Left forelimb (tissue), 1 donor: ENCODE measurements at places on chromosomes 7 and 10.

GRCh38 chr10:107215681-107216080, 51.2 kb upstream of the SORCS1 start:
- DNase-seq: no peak

- DNase-seq: no peak
These were observed 603.1 kb upstream of the MGMT start for GRCh38 chr10:128863823-128864405.

DNA sequence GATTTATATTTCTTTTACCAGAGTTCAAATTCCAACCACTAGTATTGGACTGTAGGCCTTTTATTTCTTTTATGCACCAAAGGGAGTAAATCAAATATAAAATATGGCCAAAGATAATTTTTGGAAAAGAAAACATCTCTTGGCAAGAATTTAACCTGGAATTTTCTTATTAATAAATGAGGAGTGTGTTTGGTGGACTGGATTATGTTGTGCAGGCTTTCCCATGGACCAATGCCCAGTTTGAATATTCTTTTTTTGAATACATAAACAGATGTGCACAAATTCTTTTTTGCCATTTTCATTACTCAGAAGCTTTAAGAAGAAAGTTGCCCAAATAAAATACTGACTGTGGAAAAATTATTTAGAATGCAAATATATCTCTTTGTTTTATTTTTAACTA, 22.1 kb upstream of the PRKG1 start:
- no peak for DNase-seq

- DNase-seq: no peak
These were observed 24.2 kb upstream of the SEPTIN7 start for GRCh38 chr7:35776686-35777085.

- DNase-seq: no peak
These were observed 697.5 kb downstream of the INHBA start for GRCh38 chr7:41005374-41005901.

DNA sequence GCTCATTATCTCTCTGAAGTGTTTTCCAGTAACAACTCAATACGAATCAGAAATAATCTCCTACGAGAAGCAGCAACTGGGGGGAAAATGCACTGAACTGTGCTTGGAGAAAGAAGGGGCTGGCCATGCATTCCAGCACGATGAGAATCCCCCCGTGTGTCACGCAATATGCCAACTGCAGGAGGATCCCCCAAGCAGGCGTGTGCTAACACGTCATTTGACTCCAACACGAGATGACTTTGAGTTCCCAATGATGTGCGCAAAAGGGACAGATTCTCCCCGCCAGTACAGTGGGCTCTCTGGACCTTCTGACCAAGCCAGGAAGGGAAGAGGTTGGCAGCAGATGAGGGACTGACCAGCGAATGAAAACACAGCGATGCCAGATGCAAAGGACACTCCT, 105.5 kb downstream of the KCNMA1 start:
- no peak for DNase-seq

DNA sequence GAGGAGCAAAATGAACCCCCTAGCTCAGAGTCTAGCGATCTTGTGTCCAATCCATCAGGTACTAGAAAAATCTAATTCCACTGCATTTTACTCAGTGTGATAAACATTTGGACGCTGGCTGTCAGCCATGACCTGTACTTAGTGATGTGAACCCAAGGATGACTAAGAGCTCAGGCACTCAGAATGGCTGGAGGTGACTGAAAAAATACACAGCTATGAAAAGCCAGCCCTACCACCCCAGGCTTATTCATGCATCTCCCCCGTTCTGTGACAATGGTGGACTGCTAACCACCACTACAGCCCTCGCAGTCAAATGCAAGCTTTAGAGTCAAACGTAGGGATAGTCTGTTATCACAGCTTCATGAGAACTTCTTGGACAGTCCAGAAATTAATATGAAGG, 14.9 kb downstream of the AFAP1L2 start:
- no peak for DNase-seq

DNA sequence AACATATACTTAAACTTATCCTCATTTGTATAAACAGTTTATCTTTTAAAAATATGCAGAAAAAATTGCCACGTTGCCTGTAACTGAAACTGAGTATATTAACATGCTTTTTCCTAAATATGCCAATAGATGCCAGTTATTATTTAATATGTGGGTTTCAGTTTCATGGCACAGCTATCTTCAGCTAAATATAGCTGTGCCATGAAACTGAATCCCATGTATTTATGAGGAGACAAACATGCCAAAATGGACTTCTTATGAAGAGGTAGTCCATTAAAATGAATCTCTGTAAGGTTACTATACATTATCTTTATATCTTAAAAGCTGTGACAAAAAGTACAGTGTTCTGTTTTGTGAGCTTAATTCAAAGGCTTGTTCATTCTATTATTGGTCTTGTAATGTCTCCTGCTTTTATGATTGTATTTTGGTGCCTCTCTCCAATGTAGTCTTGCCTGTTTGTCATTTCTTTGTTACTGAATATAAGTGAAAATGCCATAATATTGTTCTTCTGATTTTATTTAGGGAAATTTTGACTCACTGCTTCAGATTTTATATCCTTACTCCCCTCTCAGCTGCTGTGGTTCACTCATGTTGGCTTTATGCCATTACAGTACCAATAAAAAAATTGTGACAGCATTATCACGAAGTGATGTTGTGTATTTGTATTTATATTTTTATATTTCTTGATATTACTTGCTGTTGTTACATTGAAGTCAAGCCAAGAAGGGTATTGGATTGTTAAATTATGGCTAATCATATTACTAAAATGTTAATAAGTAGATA, 34.3 kb upstream of the CACNA2D1 start:
- no peak for DNase-seq

- DNase-seq: no peak
These were observed 69.1 kb upstream of the MXI1 start for GRCh38 chr10:110138197-110138812.

DNA sequence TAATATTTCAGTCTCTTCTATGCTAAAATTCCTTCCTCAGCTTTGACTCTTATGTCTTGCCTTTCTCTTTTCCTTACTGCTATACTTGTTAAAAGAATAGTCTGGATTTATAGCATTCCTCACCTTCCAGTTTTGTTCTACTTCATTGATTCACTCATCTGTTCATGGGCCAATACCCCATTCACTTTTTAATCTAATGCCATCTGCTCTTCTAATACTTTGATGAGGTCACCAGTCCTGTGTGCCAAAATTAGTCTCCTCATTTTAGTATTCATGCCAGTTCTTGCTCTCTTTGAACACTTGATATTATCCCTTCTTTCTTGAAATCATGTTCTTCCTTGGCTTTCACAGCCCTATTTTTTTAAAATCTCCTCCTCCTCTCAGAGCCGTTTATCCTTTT, 19.3 kb downstream of the STK17A start:
- no peak for DNase-seq

- no peak for DNase-seq
These were observed 492.4 kb downstream of the IPMK start for GRCh38 chr10:57775250-57775649.

GRCh38 chr7:150668472-150668911, 17.0 kb upstream of the GIMAP2 start:
- DNase-seq: no peak

DNA sequence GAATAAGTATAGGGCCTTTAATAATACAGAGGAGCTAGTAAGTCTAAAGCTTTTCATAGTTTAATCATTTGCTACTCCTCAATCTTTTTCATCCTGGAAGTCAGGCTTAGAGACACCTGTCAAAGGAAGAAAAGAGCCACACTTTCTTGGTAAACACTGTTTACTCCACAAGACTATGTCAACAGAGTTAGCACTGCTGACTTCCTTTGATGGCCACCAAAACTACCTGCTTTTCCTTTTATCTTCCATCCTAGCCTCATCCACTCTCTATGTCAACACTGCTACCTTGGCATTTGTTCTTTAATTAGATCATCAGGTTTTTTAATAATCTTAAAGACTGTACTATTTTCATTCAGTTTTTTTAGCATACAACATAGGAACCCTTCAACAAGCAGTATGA, 106.2 kb downstream of the ELAPOR2 start:
- no peak for DNase-seq

GRCh38 chr10:29329420-29329819, 40.5 kb downstream of the LYZL1 start:
- DNase-seq: no peak

GRCh38 chr10:70280099-70280498, 3.7 kb downstream of the NPFFR1 start:
- no peak for DNase-seq

DNA sequence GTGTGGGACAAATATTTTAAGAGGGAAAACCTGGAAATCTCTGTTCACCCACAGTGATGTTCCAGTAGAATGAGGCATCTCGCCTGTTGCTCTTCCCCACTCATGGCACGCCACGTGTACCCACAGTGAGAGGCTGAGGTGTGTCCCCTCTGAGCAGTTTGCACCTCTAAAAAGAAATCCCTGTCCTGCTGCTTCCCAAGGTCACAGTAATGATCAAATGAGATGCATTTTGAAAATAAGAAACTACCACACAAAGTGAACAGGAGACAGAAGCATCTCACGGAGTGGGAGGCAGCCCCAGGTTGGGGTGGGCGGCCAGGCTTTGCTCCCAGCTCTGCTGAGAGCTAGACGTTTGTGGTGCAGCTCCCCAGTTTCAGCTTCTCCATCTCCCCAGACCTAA, 12.4 kb upstream of the ZNF777 start:
- DNase-seq: no peak

GRCh38 chr10:7501157-7501556, 90.3 kb upstream of the SFMBT2 start:
- no peak for DNase-seq

DNA sequence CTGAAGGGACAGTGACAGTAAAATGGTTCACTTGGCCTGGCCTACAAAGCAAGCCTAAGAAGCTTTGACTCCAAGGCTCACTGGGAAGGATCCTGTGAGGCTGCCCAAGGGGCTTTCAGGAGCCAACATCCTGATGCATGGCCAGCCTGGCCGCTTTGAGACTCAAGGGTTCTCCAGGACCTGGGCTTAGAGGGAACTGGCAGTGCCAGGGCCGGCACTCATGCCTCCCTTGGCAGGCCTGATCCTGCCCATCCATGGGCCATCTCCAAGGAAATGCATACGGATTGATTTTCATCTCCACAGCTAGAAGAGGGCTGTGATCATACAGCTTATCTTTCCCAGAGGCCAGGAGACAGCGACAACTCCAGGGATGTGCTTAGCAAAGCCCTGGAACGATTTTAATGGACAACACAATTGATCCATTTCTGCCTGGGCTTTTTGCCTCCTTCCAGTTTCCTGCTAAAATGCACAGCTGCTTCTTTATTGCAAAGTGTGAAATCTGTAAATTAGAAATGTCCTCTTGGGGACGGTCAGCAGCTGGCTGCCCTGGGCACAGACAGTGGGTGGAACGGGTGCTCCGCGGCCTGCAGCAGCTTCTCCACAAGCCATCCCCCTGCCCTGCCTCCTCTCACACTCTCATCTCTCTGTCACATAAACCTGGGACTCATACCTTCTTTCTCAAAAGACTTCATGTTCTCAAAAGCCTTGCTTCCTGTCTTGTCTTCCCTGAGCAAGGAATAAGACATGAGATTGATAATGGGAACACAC, 288.5 kb downstream of the GRID1 start:
- no peak for DNase-seq

DNA sequence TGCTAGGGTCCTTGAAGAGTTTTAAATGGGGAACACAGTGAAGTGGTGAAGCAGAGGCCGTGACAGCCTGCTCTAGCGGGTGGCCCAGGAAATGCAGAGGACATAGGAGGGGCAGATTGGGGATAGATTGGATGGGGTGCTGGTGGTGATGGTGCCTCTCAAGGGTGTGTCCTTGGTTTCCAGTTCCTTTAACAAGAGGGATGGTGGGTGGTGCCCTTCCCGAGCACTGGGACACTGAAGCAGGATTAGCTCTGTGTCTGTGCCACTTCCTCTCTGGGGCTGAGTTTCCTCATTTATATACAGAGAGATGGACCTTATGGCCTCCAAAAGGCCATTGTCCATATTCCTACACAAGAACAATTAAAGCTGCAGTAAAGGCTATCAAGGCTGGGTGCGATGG, 285.5 kb downstream of the TCF7L2 start:
- DNase-seq: no peak

- DNase-seq: no peak
These were observed 20.2 kb downstream of the PDCD11 start for GRCh38 chr10:103416436-103417147.

DNA sequence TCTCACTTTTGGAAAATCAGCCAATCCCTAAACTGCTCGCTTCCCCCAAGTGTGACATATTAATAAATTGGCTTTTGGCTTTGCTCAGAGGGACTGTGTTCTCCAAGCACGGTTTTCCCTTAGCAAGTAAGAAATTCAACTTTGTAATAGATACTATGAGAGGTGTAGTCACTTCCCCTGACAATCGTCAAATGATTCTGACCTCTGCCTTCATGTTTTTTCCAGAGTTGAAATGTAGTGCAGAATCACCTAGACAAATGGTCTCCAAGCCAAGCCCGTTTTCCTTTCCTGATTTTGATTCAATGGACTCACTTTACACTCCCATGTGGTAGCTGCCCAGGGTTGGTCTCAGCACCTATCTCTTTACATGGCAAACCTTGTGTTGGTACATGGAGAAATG, 99.1 kb downstream of the ARL4A start:
- DNase-seq: no peak

- no peak for DNase-seq
These were observed 10.3 kb upstream of the RASSF4 start for GRCh38 chr10:44949127-44949802.

DNA sequence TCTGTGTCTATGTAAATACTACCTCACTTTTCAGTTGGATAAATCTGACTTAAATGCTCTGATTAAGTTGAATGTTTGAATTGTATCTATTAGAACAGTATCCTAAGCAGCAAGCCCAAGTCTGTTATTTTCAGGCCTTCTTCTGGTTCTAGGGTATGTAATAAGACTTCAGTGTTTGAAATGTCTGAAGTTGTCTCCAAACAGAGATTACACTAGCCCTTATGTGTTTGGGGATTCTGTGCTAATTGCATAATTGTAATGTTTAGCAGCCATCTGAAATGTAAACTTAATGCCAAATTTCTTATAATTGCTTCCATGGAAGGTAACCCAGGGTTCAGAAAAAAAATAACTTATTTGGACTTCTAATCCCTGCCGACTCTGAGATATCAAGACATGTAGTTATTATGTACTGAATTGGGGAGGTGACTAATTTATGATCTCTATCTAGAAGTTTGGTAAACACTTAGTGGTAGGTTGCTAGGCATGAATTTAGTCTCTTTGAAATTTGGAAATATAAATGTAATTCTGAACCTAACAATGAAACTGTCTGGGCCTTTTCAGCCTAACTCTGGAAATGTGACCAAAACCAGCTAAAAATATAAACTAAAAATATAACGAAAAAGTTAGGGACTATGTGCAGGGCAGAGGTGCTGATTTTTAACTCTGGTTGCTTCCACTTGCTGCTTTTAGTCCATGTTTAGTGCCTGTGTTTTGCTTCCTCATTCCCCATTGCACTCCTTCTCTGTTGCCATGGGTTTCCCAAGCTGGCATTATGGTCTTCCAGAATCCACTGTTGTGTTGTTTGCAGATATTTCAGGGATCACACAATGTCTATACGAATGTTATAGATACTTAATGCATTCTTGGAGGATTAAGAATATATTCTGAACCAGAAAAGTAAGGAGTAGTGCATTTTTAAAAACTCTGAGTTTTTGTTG, 54.8 kb downstream of the MCU start:
- DNase-seq: no peak
